CMK (cell line): ENCODE measurements at places on chromosomes 12 and 14.

DNA sequence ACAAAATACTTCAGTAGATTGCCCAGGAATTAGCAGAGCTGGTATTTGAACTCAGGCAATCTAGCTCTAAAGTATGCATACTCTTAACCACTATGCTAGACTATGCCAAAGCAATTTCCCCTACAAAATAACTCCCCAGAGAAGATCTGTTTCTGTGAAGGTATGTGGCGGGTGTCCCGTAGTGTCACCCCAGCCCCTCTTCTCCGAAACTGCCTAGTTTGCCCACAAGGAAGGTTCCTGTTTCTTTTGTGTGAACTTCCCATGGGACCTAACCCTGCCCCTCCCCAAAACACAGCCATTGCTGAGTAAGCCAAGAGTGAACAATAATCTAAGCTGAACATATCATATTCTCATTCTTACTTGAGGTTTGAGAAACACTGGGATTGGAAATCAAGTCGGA, 15.5 kb upstream of the RAP1B start:
- DNase-seq: no peak

GRCh38 chr12:100266585-100266834, 369 bp downstream of the DEPDC4 start:
- DNase-seq: no peak

DNA sequence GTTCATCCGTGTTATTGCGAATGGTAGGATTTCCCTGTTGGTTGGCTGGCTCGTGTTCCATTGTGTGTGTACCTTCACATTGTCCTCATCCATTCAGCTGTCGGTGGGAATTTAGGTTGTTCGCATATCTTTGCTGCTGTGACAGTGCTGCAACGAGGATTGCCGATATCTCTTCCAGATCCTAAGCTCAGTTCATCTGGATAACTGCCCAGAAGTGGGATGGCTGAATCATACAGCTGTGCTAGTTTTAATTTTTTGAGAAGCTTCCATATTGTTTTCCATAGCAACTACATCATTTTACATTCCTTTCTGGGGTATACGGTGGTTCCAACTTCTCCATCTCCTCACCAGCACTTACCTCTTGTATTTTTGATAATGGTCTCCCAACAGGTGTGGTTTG, 292.8 kb upstream of the SFSWAP start:
- no peak for DNase-seq

DNA sequence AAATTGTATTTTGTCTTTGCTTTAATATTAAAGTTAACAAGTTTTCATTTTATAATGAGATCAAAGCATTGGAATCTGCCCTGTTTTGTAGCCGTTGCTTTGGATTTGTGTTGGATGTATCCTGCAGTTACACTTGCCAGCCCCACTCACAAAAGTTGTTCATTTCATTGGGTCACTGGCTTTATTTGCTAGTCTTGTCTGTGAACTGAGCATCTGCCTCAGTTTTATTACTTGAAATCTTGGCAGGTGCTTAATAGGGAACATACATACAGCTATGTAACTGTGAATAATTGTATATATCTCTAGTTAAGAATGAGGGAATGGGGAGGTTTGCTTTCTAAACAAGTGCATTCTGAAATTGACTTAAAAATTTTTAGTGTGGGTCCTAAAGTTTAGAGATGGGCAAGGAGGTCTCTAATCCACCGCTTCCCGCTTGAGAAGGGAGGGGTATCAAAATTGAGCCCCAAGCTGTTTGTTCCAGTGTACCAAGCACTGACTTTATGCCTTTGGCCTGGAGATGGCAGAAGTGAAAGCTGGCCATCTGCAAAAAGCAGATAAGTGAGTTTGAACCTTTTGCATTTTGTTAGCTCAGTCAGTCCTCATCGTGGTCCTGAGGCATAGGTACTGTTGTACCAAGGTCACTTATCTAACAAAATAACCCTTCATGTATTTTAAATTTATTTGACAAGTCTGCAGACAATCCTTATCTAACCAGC, 9.3 kb downstream of the EIF5 start:
- DNase-seq: no peak

DNA sequence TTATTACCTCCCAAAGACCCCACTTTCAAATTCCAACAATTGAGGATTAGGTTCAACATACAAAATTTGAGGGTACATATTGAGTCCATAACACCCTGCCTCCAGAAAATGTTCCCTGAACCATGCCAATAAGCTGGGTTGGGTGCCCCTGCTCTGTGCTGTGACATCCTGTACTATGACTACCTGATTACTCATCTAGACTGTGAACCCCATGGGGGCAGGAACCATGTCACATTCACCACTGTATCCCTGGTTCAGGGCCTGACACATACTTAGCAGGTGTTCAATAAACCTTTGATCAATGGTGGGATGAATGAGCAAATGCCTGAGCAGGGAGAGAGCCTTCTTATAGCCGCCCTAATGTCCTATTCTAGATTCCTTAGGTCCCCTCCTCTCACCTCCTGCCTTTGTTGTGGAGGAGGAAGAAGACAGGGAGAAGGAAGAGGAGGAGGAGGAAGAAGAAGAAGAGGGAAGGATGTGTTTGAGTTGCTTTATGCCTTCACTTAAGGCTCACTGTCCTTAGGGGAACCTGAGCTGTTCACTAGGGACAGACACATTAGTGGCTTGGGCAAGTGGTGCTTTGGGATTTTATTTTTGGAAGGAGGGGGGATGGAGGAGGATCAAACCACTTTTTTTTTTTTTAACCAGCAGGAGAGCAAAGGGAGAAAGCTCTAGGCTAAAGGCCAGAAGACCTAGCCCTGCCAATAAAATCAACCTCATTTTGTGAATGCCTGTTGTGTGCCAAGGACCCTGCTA, 21.3 kb downstream of the GPR68 start:
- DNase-seq: no peak

- DNase-seq: no peak
Measured at GRCh38 chr12:17079251-17079909, 473.4 kb upstream of the LMO3 start.
